ENCODE measurements at places on chromosomes 16 and 17. TPM values are rescaled to one million over a fixed set of nuclear protein-coding genes. Genes with fewer than 3 reads are reported as not detected.

DNA sequence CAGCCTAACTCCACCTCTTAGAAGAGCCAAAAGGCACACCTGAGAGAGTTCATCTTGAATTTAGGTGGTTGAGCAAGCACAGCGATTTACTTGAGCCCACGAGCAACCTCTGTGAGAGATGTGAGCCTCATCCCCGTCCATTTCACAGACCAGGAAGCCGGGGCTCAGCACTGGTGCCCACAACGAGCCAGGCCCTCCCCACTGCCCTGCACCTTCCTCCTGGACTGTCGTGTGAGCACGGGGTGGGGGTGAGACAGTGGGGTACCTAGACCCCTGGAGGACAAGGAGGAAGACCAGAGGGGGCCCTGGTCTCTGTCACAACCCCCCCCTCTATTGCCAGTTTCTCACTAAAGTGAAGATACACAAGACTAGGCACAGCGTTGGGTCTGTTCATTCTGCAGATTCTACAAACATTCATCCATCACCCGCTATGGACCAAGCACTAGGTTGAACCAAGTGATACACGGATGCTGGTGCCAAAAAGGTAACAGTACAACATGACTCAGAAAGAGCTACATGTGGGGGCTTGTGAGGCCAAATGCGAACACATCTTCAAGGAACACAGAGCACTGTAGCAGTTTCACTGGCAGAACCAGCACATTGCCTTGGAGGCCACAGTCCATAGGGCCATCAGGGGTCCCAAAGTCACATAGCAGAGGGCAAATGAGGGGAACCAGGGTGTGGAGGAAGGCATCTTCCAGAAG, 231.9 kb downstream of the PARN start:
- DNase-seq, result no peak

GRCh38 chr17:20944014-20944865, 98.6 kb downstream of the USP22 start:
- DNase-seq, result no peak

GRCh38 chr16:49081554-49081953, 200.1 kb downstream of the CBLN1 start:
- no peak for DNase-seq

DNA sequence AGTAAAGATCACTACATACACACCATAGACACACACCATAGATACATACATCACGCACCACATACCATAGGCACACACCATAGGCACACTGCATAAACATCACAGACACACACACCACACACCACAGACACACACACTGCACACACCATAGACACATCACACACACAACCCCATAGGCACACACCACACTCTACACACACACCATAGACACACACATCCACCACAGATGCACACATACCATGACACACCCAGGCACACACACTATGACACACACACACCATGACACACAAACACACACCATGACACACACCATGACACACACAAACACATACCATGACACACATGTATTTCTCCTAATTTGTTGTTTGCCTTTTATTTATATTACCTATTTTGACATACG, 14.1 kb downstream of the TBC1D16 start:
- DNase-seq, result no peak

- DNase-seq, result peak; percentile 83
These were observed at the start of gene SLC7A6 for GRCh38 chr16:68264128-68265077. TSS of gene SLC7A6 (plus strand) at chr16:68264526. CDS start at chr16:68274727, 10,201 bp downstream.

DNA sequence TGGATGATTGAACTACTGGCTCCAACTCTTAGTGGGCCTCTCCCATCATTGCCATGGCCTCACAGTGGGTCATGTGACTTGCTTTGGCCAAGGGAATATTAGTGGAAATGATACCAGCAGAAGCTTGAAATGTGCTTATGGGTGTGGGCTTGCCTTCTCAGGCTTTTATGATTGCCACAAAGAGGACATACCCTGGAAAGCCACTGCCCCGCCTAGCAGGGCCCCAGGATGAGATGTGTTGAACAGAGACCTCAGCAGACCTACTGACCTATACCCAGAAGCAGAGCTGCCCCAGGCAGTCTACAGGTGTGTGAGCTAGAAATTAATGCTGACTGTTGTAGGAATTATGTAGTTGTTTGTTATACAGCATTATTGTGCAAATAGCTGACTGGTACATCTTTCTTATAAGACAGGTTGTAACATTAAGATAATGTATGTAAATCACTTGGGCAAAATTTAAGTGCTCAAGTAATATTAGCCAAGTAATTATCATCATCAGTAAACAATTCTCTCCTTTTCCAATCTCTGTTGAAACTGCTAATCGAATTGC, 67.8 kb upstream of the CDH5 start:
- DNase-seq, result peak; percentile 18

DNA sequence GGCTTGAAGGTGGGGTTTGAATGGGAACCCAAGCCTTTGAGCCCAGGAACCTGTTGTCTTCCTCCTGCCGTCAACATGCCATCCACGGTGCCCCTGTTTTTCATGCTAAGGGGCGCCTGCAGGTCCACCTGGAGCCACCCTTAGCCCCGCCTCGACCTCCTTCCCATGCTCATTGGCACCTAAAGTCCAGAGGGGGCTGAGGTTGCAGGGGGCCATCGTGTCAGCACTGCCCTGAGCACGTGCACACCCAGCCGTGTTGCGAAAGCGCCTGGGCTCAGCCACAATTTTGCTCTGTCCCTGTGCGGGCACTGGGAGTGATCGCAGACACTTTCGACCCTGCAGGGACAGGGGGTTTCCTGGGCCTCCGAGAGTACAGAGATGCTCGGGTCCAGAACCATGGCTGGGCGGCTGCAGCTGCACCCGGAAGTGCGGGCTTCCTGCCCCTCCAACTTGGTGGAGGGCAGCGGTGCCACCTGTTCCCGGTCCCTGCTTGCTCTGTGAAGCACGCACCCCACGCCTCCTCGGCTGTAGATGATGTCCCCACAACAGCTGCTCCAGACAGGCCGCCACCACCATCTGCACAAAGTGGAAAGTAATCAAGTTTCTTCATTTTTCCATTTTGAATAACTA, 454.7 kb downstream of the CDH8 start:
- no peak for DNase-seq

DNA sequence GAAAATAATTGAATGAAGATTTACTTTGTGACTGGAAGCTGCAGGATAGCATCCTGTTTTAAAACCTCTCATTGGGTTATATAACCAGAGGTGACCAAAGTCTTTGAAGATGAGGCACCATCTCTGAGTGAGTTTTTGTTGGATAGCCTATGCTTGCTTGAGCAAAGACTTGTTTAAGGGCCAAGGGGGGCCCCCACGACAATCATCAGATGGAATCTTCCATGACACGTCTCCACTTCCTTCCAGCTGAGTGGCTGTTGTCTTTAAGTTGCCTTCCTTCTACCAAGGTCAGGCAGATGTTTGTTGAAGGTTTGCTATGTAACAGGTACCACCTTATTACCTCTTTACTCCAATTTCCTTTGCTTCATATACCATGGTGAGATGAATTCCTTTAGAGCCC, 188.8 kb downstream of the PRKCA start:
- DNase-seq, result no peak

DNA sequence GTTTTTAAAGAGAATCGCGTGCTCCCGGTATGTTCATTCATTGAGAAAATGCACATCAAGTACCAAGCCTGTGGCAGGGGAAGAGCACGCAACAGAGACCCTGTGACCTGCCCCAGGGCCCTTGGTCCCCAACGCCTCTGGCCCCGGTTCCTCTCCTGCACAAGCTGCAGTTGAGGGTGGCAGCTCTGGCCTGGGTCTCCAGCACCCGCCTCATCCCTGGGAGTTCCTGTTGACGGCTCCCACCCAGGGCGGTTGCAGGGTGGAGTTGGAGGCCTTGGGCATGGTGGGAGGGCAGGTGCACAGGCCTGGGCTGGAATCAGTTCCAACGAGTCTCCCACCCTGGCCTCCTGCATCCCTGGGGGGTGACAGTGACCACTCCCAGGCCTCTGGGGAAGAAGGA, 5.0 kb downstream of the NECAB2 start:
- no peak for DNase-seq

GRCh38 chr16:12805066-12805465, 1.4 kb upstream of the CPPED1 start:
- no peak for DNase-seq

- DNase-seq, result no peak
These were observed 230.5 kb upstream of the ASIC2 start for GRCh38 chr17:33523577-33523981.

- DNase-seq, result no peak
These were observed 617 bp downstream of the COASY start for GRCh38 chr17:42562388-42563142.

DNA sequence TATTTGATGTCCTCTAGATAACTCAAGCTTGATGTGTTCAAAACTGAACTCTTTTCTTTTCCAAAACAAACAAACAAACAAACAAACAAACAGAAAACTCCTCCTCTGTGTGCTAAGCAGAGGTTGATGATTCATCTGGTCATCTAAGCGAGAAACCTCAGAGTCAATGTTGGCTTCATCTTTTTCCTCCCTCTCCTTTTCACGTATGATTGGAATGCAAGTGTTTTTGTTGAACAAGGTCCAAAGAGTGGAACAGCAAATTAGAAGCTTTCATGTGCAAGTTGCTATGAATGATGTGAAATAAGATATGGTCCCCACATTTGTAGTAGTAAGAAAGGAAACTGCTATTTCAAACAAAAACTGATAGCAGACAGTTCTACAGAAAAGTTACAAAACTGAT, 52.5 kb downstream of the TBX4 start:
- no peak for DNase-seq

- DNase-seq, result peak; percentile 16
These were observed 2.9 kb upstream of the CCDC102A start for GRCh38 chr16:57539072-57539796.

- no peak for DNase-seq
These were observed at the start of gene ERN2 for GRCh38 chr16:23712976-23713375. TSS of gene ERN2 (minus strand) at chr16:23713222. CDS start at chr16:23713187, 35 bp downstream.

DNA sequence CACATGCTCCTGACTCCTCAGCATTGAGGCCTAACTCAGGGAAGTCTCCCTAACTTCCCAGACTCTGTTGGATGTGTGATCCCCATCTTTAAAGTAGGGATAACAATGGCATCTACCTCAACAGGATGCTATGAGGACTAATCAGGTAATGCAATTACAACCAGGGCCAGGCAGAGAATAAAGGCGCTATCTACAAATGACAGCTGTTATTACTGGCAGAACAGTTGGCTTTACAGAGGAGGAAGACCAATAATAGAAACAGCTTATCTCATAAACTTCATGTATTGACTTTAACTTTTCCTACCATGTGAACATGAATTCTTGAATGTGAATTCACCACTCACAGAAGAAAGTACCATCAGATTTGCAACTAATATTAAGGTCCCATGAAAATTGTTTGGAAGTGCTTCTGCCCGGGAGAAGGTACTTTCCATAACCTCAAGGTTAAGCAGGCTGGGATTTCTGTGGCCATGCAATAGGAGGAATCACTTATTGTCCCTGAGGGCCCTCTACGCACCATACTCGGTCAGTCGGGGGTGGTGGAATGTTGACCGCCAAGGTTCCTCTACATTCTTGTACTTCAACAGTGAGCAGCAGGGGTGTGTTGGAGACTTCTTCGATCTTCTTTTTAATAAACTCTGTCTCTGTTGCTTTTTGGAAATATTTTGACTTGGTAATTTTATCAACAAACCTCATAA, 22.6 kb upstream of the ERN1 start:
- DNase-seq, result no peak

DNA sequence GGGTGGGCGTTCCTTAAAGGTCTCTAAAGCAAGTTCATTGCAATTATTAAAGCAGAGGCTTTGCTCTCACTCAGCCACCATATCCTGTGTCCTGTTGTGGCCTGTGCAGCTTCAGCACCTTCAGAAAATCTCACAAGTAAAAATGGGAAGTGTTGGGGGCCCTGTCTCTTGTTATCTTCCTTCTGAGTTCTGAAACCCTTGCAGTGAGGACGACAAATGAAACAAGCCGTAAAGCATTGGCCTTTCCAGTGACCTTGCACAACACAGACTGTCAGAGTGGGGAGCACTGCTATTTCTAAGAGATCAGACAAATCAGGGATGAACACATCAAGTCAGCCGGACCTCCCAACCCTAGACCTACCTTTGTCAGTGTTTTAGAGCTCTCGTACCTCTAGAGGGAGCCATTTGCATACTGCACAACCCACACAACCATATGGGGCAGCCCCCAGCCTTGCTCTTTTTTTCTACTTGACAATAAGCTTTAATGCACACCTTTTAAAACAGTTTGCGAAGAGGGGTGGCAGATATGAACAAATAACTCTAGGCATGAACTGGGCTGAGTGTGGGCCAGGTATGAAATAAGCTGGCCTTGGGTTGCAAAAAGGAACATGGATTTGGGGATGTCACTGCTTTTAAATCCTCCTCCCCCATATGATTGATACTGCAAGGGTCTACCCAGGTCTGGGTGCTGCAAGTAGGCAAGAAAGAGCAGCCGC, 89.8 kb downstream of the KATNIP start:
- DNase-seq, result no peak

- no peak for DNase-seq
These were observed at the start of gene CCL5 for GRCh38 chr17:35879773-35880654. TSS of gene CCL5 (minus strand) at chr17:35880360.

The CMIP gene
- 46.6 TPM for total RNA-seq

The VWA3A gene
- total RNA-seq, result 4.7 TPM

The RASL10B gene
- 6.4 TPM for total RNA-seq

The FBXW10B gene
- total RNA-seq, result 2.4 TPM

The ADCY9 gene
- 13.9 TPM for total RNA-seq

The ENDOV gene
- 38.9 TPM for total RNA-seq

The KRT31 gene
- total RNA-seq, result not detected

The NUP88 gene
- 72.4 TPM for total RNA-seq

The SLC52A1 gene
- total RNA-seq, result 1.5 TPM
